ENCODE measurements at places on chromosomes 7 and 10.

DNA sequence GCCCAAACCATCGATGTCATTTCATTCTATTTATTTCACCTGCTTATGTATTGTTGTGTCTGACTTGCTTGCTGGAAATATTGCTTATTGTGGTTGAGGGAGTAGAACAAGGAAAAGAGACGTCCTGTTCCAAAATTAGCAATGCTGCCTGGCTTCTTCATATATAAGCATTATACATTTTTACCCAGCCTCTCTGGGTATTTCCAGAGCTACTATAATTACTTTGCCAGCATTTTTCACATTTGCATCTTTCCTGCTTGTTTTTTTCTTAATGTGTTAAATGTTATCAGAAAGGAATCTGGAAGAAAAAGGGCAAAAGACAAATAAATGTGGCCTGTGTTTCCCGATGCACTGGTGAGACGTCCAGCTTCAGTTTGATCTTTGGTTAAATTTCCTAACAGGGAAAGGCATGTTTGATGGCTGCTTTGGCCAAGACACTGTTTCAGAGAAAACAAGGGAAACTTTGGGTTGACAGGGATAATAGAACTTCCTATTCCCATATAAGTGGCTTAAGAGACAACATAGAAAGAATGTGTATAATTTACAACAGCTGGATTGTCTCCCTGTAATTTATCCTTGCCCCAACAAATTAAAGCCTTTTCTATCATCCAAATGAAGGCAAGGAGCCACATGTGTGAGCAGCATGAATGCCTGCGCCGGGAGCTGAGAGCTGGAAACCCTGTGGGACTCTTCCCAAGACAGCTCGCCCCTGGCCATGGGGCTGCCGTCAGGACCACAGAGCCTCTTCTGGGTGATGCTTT is 671.1 kb upstream of the CELF2 start:
- DNase-seq = no peak

DNA sequence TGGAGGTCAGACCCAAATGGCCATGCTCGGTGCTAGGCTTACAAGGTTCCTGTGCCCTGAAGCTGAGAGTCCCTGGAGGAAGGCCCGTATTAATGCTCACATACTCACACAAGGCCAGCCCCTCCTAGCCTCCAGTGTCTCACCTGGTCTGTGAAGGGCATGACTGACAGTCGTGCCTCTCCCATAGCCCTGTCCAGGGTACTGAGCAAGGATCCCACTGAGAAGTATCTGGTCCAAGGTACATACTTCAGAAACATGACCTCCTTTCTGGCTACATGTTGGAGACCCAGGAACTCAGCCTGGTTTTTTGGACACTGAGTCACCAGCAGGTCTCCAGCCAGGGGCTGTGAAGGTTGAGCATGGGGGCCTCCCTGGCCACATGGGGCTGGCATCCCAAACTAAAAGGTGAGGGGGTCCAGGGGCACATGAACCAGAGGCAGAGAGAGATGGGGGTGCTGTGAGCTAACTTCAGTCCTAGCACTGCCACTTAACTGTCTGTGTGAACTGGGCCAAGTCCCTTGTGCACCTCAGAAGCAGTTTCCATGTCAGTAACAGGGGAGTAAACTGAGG is 17.6 kb upstream of the RASGEF1A start:
- no peak for DNase-seq

GRCh38 chr10:48266528-48266927 is 8.0 kb downstream of the FRMPD2 start:
- DNase-seq = no peak

GRCh38 chr10:124498056-124498455 is 36.4 kb downstream of the LHPP start:
- DNase-seq = no peak

DNA sequence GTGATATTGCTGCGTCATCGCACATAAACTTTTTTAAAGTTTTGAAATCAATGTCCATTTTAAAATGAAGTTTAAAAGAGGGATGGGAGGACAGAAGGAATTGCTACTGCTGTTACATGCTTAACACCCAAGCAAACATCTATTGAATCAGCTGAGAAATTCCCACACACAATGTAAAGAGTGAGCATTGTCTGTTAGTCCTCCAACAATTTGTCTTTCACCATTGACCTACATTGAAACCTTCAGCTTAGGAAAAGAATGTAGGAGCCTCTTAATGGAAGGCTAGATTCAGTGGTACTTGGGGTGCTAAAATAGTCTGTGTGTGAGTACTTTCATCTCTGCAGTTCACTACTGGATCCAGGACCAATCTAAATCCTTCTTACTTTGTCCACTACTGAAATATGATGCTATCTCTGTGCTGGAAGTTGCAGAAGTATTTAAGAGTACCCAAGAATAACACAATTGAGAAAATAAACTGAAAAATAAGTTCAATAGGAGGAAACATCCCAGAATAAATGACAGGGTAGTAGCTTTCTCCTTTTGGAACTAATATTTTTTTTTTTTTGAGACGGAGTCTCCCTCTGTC is 23.8 kb upstream of the FBXW4 start:
- DNase-seq = no peak

DNA sequence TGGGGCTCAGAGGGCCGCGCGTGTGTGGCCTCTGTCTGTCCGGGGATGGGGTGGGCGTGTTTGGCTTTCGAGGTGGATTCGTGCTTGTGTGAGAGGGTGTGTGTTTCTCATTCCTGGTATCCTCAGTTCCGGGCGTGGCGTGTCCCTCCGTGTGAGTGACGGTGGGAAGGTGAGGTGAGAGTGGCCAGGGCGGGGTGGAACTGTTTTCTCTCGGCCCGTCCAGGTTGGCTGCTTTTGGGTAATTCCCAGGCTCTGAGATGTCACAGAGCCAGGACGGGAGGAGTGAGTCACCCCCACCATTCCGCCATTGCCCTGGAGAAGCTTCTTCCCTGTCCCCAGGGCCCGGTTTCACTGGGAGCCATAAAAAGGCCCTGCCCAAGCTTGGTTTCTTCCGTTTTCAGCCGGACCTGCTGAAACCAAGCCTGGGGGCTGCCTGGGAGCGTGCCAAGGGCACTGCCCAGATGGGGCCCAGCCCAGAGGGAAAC is 21.3 kb upstream of the CLDN4 start:
- DNase-seq = no peak
